ENCODE measurements at places on chromosomes 12 and 14.

GRCh38 chr14:76509311-76509710, 133.4 kb downstream of the ESRRB start:
- DNase-seq, result no peak

DNA sequence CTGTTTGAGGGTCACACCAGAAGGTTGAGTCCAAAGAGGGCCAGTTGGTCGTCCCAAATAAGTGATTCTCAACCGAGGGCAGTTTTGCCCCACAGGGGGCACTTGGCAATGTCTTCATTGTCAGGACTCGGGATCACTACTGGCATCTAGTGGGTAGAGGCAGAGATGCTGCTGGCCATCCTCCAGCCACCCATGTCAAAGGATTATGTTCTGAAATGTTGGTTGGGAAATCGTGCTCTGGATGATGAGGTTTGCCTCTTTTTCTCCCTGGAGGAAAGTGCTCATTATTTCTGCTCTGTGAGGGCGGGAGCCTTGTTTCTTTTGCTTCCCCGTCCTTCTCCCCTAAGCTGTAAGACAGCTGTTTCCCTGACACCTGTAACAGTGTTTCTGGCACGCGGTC, 3.6 kb downstream of the ZNF839 start:
- peak; percentile 79 for DNase-seq

GRCh38 chr14:37230551-37231194, 32.9 kb downstream of the MIPOL1 start:
- DNase-seq, result no peak

DNA sequence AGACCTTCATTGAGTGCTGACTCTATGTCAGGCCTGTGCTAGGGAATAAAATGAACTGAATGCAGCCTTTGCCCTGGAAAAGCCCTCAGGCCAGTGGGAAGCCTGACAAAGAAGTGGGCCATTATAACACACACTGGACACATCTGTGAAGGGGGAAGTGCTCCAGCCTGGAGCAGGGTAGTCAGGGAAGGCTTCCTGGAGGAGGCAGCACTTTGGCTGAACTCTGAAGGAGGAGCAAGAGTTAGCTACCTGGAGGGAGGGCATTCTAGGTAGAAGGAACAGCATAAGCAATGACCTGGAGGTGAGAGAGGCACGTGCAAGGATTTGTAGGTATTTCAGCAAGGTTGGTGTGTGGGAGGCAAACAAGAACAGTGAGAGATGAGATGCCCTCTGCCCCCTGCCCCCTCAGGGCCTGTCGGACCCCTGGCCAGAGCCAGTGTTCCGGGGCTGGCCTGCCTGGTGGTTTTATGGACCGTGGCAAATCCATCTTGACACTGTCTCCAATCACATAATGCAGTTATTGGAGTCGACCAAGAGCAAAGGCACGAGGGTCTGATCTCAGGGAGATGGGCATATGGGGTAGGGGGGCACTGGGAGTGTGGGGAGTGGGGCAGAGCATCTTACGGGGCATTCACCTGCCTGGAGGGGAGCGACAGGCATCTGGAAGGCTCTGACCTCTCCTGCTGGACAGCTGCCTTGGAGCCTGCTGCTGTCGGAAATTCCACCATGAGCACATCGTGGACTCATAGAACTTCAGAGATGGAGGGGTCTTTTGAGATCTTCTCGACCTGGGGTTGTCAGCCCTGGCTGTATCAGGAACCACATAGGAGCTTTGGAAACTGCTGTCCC, 2.7 kb upstream of the FAM222A start:
- no peak for DNase-seq

GRCh38 chr14:74516451-74517160, 23.0 kb downstream of the ISCA2 start:
- no peak for DNase-seq

DNA sequence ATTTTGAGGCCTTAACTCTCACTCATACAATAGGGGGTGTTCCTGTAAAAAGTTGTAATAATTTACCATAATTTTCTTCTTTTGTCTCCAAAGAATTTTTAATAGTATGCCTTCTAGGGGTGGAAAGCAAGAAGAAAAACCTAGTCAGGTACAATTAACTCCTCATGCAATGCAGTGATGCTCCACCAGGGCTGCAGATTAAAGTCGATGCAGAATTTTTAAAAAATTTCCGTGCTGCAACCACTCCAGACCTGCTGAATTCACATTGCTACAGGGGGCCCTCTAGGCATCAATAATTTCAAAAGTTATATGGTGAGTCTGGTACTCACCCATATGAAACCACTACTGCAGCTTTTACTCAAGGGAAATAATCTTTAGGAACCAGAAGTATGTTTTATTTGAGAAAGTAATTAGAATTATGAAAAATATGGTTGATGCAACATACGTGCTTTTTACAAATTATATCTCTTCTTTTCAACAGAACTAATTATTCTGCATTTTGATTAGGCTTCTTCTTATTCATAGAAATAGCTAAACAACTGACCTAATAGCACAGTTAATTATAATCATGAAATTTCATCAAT, 353.2 kb downstream of the BCAT1 start:
- DNase-seq, result no peak

- no peak for DNase-seq
Observed at GRCh38 chr12:45331552-45331951, 115.7 kb downstream of the ANO6 start.

- peak; percentile 78 for DNase-seq
Observed at GRCh38 chr14:50944647-50945413, 547 bp upstream of the PYGL start.

DNA sequence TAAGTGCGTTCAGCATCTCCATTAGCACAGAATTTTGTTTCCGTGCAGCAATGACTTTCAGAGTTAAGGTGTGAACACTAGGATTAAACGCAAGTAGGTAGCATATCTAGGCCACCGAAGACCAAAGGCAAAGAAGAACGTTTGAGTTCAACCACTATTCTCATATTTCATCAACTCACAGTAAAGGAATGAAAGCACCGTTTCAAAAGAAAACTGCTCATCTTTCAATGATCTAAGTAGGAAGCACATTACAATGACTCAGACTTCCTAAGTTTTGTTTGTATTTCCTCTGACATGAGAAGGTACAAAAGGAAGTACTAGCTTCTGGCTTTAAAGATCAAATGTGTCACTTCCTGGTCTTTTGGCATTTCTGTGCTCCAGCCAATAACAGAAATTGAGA, 57.6 kb downstream of the ACADS start:
- DNase-seq, result no peak

- DNase-seq, result no peak
Observed at GRCh38 chr14:99565383-99565782, 38.6 kb downstream of the CCDC85C start.

- no peak for DNase-seq
Observed at GRCh38 chr12:104964167-104964855, 6.2 kb upstream of the SLC41A2 start.

All from coronary artery (tissue), 2 donors.